ENCODE measurements at places on chromosomes 4 and X.

DNA sequence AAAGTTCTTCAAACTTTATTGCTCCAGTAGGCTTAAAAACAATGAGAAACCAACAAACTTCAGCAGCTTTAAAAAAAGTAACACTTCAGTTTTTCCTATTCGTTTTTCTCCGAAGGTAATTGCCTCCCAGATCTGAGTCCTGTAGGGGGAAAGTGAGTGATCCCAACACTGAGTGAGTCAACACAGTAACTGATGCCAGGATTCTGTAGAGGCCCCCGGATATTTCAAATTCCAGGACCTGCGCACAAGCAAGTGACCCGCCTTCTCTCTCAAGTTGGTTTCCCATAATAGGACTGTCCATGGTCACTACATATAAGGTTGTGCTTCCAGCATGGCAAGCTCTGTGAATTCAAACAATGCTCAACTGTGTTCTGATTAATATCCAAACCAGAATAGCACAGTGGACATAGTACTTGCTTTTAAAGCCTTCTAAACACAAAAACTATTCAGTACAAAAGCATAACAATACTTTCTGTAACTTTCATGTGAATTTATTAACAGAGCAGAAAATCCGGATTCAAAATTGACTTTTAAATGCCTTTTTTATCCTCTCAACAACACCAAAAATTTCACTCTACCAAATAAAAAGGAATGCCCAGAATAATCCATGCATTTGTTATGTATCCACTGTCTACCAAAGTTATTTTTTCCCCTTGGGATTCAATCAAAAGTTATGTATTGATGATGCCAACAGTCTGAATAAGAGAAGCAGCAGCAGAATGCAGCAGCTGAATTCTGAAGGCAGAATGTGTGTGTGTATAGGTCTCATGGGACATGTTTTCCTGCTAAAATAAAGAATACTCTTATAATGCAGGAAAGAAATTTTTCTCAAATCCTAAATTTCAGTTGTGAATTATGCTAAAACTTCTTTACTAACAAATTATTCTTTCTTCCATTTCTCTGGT lies at the start of gene DMD:
Gene DMD (minus strand): TSS at position 194 of the 905 bp plus-strand sequence. CDS start 237 bp downstream, outside the sequence.
- DNase-seq, result no peak

DNA sequence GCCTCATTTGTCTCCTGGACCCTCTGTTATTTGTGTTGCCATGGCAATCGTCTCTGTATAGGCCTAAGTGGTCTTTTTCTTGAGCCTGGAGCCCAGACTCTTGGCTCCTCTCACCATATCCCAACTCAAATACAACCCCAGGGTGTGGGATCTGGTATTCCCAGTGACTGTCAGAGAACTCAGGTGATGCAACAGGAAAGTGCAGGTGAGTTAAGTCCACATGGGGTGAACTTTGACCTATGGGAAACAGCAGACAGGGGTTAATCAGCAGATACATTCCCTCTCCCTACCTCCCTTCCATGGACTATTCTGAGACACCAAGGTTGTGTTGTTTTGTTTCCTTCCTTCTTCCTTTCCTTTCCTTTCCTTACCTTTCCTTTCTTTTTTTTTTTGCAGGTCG lies 130.9 kb upstream of the RPS6KA3 start:
- DNase-seq, result no peak

DNA sequence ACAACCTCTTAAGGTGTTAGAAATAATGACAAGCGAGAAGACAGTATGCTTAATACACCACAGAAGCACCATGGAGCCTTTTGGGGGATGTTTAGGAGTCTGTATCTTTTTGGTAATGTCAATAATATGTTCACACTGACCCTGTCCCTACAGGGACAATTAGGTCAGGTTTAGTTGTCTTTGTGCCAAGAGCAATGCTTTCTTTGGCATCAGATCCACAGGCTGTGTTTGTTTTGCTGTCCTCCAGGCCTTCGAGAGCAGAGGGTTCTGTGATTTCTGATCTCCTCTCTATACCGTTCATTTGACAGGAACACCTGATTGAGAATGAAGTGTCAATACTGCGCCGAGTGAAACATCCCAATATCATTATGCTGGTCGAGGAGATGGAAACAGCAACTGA lies 153.8 kb downstream of the DCLK2 start:
- no peak for DNase-seq

DNA sequence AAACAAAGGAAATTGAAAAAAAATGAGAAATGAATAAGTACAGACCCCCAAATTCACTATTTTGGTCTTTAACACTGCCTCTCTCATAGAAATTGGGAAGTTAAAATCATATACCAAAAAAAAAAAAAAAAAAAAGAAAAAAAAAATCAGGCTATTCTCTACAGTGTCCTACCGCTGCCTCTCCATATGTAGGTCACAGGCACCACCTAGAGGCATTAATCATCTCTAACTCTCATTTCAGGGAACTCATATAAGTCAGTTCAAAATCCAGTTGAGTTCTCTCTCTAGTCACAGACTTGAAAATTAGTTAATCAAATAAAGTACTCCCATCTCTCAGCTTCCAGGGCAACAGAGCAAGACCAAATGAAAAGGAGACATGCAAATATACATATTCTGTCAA lies 47.9 kb downstream of the COX18 start:
- no peak for DNase-seq

GRCh38 chr4:10575414-10575813 lies 109.2 kb downstream of the CLNK start:
- DNase-seq, result no peak

DNA sequence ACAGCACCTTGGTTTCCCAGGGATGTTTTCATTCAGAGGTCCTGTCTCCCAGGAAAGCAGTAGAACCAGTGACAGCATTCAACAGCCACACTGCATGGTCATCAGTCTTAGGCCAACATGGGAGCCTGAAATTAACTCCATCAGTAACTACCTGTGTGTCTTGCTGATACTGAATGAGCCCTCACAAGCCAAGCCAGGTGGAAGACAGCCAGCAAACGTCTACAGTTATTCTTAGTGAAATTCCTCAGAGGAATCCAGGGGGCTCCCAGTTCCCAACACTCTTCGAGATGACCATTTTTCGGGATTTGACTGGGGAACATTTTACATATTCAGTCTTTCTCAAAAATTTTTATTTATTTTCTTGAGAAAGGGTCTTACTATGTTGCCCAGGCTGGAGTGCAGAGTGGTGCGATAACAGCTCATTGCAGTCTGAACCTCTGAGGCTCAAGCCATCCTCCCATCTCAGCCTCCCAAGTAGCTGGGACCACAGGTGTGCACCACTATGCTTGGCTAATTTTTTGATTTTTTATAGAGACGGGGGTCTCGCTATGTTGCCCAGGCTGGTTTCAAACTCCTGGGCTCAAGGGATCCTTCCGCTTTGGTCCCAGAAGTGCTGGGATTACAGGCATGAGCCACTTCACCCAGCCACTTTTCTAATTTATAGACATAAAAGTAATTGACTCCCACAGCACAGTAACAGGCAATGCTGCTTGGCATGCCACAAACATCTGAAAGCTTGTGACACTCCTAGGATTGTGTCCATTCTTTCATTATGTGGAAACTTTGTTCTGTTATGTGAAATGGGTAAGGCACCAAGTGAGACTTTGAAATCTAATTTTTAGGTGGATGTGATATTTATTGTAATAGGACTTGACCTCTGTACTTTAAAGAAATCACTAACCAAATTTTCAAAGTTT lies 116.9 kb downstream of the SOWAHB start:
- no peak for DNase-seq

DNA sequence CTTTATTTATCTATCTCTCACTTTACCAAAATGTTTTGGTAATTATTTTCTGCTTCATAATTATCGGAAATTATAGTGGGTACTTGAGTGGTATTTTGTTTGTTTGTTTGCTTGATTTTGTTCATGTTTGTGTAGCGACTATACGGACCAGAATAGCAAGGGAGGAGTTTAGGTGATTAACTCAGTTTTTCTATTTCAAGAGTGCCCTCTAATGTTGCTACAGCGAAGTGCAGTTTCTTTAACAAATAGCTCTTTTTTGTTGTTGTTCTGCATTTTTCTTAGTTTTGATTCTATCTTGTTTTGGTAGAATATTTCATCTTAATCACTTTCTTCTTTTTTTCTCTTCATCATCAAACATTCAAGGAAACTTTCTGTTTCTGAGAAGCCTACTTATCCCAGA lies 40.8 kb upstream of the QRFPR start:
- DNase-seq, result no peak

- no peak for DNase-seq
Measured at GRCh38 chrX:35104626-35105025, 162.0 kb downstream of the FAM47B start.

DNA sequence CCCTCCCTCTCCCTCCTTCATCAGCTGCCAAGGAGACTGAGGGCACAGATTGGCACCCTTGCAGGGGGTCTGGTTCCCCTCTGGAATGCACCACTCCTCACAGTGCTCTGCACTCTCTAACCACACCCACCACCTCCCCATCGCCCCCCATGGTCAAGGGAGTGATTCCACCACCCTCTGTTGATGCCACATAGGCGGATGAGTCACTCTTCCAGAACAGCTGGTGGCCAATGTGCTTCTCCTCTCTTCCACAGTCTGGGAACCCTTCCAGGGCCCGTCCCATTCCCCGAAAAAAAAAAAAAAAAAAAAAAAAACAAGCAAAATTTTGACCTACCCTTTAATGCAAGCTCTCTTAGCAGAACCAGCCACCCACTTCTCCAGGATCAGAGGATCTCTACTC lies 341.3 kb upstream of the KLF3 start:
- DNase-seq, result no peak

DNA sequence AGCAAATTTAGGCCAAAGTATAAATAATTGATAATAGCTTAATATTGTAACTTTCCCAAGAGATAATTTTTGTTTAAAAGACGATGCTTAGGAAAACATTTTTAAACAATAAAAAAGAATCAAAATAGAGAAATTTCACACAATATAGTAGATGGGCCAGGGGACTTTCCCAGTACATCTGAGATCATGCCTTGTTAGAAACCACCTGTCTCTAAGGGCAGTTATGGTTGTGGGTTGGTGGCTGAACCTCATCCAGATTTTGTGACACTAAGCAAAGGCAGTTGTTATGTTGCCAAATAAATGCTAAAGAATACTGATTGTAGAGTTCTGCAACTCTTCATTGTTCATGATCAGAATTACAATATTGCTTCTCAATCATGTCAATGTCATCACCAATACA lies 270.6 kb downstream of the BANK1 start:
- no peak for DNase-seq

GRCh38 chr4:1229117-1229849 lies 19.6 kb downstream of the CTBP1 start:
- DNase-seq, result no peak

DNA sequence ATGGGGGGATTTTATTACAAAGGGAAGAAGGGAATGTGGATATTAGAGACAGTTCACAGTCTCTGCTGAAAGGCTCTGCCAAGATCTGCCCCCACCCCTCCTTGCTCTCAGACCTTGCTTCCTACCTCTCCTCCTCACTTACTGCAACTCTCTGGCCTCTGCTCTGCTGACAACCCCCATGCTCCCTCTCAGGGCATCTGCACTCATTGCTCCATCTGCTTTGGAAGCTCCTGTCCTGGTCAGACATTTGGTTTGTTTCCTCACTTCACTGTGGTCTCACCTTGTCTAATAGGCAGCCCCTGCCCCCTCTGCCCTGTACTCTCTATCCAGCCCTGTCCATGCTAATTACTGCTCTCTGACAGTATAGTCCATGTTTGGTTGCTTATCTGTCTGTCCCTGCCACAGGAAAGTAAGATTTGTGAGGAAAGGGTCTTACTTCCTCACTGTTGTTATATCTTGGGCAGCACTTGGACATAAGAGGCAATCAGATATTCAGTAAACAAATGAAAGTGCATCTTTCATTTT lies 189.3 kb downstream of the PTTG2 start:
- DNase-seq, result no peak

DNA sequence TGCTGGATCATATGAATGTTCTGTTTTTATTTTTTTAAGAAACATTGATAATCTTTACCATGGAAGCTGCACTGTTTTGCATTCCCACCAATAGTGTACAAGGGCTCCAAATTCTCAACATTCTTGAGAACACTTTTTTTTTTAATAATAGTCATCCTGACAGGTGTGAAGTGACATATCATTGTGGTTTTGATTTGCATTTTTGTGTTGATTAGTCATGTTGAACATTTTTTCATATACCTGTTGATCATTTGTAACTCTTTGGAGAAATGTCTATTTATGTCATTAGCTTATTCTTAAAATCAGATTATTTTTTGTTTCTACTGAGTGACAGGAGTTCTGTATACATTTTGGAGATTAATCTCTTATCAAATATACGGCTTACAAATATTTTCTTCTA lies 408.5 kb downstream of the GLUD2 start:
- no peak for DNase-seq

- no peak for DNase-seq
Measured at GRCh38 chr4:162241857-162242256, 78.1 kb upstream of the FSTL5 start.

GRCh38 chr4:109733728-109734127 lies 3.9 kb upstream of the PLA2G12A start:
- DNase-seq, result no peak

- DNase-seq, result no peak
Measured at GRCh38 chrX:102745513-102745856, 24.9 kb downstream of the GPRASP3 start.

DNA sequence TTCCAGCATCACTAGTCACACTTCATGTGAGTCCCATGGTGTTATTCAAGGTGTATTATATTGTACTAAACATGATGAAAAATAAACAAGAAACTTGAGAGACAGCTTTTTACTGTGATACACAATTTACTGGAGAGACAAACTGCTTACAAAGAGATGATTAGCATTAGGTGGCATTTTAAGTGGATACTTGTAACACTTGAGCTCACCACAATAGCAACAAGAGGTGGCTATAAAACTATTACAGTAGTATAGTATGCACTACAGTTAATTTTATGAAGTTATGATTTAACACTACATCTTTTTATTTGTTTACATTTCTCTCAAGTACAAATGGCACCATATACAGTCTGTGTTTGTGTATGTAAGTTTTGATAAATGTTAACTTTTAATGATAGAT lies 246.6 kb downstream of the PARM1 start:
- DNase-seq, result no peak

- DNase-seq, result no peak
Measured at GRCh38 chrX:12901486-12901885, 4.9 kb upstream of the TLR8 start.

GRCh38 chrX:50893466-50893865 lies 17.1 kb upstream of the BMP15 start:
- DNase-seq, result no peak

DNA sequence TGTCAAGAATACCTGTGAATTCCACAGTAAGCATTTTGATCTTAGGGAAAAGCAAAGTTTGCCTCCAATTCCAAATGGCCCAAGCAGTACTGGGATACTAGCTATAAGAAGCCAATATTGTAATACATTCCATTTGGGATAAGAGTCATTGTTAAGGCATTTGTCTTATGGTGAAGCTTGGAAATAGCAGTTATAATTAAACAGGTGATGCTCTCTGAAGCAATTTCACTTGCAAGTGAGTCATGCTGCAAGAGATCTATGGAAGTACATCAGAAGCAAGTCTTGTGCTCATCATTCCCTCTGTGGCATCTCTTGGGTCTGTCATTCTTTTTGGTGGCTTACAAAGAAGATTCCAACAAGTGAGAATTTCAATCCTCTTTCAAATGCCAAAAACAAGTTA lies 386.4 kb upstream of the RPS6KA3 start:
- no peak for DNase-seq

- no peak for DNase-seq
Measured at GRCh38 chr4:16140879-16141249, 57.0 kb upstream of the PROM1 start.
